ENCODE measurements at places on chromosomes 5 and 9.

GRCh38 chr9:136292591-136293448 lies 11.1 kb downstream of the CCDC187 start:
- no peak for DNase-seq

- no peak for DNase-seq
Measured at GRCh38 chr9:36315283-36315682, 57.0 kb upstream of the GNE start.

DNA sequence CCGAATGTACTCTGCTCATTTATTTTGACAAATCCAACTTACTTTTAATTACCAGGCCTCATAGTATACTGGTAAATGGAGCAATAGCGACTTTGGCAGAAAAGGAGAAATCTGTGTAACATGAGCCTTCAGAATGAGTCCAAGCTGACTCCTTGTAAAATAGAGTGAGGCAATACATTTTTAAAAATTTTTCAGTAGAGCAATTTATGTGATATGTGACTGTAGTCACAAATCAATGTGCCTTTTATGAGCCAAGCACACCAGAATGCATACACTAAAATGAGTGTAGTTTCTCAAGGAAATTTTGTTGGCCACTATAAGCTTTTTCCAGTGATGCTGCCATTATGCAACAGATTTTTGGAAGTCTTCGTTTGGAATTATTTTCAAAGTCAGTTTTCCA lies 73.8 kb downstream of the SNCAIP start:
- DNase-seq: no peak

DNA sequence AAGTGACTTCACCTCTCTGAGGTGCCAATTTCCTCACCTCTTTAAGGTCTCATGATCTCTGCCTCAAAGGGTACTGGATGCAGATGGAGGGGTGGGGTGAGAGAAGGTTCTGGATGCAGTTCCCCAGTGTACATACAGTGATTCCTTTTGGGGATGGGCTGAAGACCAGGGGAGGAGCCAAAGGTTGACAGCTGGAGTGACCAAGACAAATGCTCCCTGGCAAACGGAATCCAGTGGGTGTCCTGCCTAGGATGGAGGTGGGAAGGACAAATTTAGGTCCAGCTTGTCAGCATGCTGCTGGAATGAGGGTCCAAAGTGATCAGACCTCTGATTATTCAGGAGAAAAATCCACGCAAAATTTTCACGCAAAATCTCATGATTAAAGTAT lies 7.3 kb upstream of the LMX1B start:
- no peak for DNase-seq

- no peak for DNase-seq
Measured at GRCh38 chr5:72005671-72006070, 101.6 kb upstream of the MAP1B start.

- DNase-seq: no peak
Measured at GRCh38 chr5:59066367-59067163, 483.7 kb downstream of the RAB3C start.

- DNase-seq: no peak
Measured at GRCh38 chr9:80937645-80938044, 751.7 kb downstream of the TLE1 start.

GRCh38 chr9:37239224-37239859 lies 119.0 kb downstream of the ZCCHC7 start:
- no peak for DNase-seq

DNA sequence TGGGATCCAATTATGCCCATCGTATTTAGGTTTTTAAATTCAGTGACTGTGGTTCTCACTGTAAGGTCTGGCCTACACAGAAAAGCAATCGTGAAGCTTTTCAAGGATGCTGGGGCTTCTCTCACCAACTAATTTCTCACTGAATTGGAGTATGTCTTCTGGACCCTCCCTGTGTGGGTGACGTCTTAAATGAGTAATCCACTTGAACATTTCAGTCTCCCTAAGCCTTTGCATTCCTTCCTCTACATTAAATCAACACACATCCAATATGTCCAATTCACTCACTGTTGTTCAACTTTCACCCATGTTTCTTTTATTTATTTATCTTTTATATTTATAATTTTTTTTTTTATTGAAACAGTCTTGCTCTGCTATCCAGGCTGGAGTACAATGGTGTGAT lies 12.5 kb upstream of the BTF3 start:
- no peak for DNase-seq

DNA sequence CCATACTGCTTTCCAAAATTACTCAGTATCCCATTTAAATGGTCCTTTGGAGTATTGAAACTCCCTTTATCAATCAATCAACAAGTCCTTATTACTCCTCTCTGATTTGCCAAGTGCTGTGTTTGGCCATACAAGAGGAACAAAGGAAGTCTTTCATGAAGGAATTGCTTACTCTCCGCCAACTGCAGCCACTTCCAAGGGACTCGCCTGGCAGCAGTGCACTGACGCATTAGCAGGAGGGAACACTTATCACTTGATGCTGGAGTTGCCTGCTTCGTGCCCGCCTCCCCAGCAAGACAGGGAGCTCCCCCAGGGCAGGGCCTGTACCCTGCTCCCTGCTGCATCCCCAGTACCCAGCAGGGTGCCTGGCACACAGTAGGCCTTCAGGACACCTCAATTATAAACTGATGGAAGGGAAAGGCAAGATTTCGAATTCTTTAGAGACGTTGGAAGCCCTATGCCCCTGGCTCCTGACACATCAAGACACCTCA lies 97.9 kb downstream of the CRB2 start:
- no peak for DNase-seq

GRCh38 chr9:89657295-89657694 lies 52.5 kb downstream of the GADD45G start:
- DNase-seq: no peak

DNA sequence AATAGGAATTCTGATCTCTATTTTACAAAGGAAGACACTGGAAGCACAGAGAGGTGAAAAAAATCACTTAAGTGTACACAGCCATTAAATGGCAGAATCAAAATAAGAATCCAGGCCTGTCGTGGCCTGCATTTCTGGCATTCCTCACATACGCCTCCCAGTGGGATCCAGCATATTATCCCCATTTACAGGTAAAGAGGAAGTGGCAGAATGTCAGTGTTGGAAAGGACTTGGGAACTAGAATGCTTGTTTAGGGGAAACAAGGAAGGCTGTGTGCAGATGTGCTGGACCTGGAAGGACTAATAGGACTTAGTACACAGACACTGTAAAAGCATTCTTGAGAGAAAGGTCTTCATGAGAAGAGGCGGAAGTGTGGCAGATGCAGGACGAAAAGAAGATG lies 241.8 kb downstream of the TRIM32 start:
- DNase-seq: no peak

DNA sequence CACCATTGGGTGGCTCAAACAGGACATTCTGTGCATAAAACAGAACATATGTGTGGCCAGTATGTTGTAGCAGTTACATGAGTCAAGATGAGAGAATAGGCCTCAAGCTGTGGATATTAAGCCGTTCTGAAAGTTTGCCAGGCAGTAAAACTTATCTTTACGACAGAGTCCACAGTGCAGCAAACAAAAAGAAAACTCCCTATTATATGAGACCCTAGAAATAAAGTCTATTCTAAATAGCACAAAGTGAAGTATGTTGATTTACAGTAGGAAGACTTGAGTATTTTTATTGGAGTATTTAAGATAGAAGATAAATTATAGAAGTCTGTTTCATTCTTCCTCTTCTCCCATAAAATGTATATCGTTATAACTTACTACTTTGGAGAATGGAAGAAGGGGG lies 271.5 kb downstream of the ADGRV1 start:
- DNase-seq: no peak

DNA sequence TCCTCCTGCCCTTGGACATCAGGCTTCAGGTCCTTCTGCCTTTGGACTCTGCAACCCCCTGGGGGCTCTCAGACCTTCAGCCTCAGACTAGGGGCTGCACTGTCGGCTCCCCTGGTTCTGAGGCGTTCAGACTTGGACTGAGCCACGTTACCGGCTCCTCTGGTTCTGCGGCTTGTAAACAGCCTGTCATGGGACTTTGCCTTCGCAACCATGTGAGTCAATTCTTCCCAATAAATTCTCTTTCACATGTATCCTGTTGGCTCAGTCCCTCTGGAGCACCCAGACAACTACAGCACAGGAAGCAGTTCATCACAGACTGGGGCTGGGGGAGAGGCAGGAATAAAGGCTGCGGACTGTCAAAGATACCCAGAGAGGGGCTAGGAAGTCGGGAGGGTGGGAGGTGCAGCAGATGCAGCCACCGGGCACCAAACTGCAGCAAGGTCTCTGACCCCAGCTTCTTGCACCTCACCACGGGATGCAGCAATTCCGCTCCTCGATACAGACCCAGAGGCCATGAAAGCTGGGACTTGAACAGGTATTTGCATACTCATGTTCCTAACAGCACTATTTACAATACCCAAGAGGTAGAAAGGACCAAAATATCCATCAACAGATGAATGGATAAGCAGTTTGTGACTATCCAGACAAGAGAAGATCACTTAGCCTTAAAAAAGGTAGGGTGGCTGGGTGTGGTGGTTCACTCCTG lies 100.8 kb downstream of the COL23A1 start:
- no peak for DNase-seq

GRCh38 chr9:95422650-95423049 lies 94.1 kb downstream of the PTCH1 start:
- no peak for DNase-seq

DNA sequence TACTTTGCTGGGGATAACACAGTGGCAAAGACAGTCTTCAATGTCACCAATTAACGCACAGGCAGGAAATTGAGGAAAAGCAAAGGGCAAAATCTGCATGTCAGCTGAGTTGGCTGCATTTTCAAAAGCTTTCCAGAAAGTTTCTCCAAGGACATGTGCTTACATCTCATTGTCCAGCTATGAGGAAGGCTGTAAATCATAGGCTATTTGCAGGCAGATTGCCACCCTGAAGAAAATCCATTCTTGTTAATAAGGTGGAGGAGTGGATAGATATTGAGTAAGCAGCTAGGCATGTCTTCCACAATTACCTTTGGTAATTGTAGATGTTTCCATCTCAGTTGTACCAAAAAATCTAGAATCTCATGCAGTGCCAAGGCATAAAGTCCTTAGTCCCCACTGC lies 278.0 kb upstream of the NUDT12 start:
- no peak for DNase-seq

DNA sequence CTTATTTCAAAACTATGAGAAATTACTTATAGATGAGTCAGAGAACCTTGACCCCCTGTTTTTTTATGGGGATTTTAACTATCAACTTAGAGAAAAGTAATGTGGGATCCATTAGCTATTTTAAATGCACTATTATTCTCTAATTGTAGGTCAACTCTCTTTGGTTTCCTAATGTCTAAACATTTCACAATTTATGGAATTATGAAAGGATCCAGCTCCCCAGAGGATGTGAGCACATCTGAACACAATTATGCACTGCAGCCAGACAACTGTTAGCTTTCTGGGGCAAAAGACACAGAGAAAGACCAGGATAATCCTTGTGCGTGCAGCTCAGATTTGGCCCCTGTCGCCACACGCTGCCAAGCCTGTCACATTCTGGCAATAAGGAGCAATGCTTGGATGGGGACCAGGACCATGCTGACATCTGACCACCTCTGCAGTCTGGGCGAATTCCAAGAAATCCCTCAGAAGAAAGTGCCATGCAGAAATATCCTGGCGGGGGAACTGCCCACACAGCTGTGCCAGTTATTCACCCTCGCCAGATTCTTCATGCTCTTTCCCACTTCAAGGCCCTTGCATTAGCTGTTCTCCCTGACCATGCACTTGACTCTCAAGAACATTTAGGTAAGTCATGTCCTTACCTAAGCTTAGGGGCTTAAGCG lies 22.2 kb upstream of the CMBL start:
- DNase-seq: no peak

- DNase-seq: no peak
Measured at GRCh38 chr5:509611-510185, 14.6 kb downstream of the SLC9A3 start.

- no peak for DNase-seq
Measured at GRCh38 chr9:76709020-76709419, 55.2 kb upstream of the PCA3 start.

- DNase-seq: no peak
Measured at GRCh38 chr9:88537761-88538091, 2.7 kb downstream of the NXNL2 start.

GRCh38 chr5:120568711-120569110 lies 104.6 kb downstream of the PRR16 start:
- no peak for DNase-seq

DNA sequence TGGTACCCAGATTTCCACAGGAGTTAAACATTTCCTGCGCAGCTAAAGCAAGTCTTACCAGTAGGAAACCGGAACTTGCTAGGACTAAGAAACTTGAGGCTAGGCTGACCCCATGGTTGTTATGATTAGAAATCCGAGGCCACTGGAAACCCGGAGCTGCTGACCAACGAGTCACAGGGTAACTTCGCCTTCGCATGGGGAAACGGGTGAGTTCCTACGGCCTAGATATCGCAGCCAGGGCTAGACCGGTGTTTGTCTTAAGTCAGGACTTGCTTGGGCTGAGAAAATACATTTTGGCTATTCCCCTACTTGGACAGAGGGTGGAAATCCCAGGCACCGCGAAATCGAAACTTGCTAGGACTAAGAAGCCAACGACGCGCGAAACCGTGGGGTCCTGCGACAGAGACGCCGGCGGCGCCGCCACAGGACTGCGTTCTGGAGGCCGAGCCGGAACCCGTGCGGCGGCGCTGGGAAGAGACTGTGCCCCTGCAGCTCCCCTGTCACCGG lies 1.6 kb upstream of the ANXA2R start:
- DNase-seq: no peak

- no peak for DNase-seq
Measured at GRCh38 chr9:97555164-97555563, 53.7 kb downstream of the TMOD1 start.

DNA sequence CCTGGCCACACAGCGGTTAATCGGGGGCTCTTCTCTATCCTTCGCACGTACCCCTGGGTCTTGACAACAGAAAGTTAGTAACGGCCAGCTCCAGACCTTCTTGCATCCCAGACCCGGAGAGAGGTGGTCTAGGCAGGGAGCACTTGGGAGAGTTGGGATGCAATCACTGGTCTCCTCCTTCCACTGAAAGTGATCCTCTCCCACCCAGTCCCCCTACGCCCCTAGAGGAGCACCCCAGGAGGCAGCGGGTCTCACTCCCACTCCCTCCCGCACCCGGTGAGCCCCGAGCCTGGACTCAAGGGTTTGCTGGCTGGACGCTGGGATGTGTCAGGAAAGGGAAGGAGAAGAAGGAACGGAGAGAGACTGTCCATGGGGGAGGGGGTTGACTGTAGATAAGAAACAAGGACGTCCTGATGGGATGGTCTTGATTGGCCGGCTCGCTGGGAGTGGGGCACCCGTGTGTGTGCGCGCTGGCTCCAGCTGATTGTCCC lies 2.0 kb downstream of the RORB start:
- no peak for DNase-seq

- no peak for DNase-seq
Measured at GRCh38 chr9:103991698-103992097, 102.4 kb upstream of the SMC2 start.

GRCh38 chr5:138664276-138664943 lies 88.8 kb upstream of the CTNNA1 start:
- DNase-seq: no peak

DNA sequence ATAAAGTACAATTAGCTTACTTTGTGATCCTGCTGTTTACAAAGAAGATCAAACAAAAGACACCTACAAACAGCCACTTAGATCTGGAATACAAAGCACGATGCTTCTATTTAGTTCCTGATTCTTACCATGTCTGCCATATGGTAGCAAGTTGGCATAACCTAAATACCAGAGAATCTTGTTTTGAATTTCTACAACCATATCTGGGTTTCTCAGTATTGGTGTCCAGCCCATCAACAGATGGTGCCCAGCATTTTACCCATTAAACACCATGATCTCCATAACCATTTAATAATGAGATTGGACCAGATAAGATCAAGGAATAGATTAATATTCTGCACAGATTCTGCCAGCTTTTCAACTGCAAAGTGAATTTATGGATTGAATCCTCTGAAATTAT lies 29.8 kb downstream of the SLC24A2 start:
- no peak for DNase-seq
